NCI-H774 (cell line): ENCODE measurements at places on chromosomes 6 and 20.

DNA sequence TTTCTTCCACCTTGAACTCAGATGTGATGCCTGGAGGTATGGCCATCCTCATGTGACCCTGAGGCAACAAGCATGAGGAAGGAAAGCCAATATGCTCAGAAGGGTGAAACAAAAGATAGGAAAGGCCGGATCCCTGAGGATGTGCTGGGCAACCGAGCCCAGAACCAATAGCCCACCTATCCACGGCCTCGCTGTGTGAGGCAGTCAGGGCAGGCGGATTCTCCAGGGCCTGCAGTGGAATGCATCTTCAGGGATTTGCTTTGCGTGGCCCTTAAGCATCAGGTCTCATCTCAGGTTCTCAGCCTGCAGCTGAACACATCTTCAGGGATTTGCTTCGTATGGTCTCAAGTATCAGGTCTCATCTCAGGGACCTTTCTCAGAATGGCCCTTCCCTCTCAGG is 139.8 kb downstream of the ANKRD60 start:
- DNase-seq = no peak

- no peak for DNase-seq
Measured at GRCh38 chr6:34412643-34413214, 13.1 kb downstream of the RPS10 start.

GRCh38 chr6:53539561-53539960 is 5.3 kb downstream of the GCLC start:
- DNase-seq = no peak

DNA sequence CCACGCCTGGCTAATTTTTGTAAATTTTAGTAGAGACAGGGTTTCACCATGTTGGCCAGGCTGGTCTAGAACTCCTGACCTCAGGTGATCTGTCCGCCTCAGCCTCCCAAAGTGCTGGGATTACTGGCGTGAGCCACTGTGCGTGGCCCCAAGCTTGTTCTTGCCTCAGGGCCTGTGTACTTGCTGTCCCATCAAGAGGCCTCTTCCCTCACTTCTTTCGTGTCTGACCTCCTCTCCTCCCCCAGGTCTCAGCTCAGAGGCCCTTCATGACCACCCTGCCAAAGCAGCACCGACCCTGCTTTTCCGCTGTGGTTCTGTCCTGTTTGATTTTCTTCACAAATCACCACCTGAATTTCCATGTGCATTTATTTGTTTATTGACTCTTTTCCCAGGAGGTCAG is 10.5 kb upstream of the UBE2V1 start:
- DNase-seq = no peak

DNA sequence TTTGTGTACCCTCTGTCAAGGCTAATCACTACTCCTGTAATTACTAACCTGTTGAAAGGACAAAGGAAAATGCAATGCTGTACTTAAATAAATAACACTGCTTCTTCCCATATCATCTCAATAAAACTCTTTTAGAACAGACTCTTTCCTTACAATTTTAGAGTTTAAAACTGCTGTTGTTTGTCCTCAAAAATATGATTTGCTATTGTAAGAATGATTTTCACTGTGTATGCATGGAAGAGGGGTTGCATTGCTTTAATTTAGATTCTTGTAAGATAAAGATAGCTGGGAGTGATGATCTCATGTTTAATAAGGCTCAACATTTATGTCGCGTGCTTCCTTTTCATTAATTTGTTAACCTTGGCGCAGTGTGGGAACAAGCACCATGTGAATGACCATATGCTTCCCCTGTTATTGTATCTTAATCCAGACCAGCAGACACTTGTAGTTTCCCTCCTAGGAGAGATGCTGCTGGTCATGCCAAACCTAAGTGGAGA is 89.8 kb upstream of the ATXN1 start:
- DNase-seq = no peak

DNA sequence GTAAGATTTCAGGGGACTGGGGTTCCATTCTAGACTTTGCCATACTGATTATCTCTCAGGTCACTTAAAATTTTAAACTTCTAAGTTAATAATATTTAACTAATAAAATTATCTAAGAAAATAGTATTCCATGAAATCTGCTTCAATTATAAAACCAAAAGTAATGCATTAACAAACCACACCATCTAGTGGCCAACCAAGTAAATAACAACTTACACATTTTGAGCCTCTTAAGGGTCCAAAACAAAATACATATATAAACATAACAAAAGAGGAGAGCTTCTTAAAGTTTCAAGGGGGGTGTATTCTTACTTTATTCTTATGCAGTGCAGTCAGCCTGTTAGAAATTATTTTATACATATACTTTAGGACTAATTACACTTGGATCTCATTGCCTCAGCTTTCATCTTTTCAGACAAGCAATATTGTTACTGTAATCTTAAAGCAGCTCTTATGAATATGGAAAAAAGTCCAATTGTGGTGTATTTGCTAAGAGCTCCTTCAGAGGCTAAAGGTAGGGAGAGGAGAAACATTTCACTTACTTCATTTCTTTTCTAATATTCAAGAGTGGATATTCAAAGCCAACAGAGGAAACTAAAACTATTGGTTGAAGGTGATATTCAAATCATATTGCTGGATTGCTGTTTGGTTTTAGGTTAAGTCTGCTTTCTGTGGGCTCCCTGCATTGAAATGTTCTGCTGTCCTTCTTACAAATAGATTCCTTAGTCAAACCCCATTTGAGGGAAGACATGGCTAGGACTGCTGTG is 199.7 kb upstream of the SIM1 start:
- peak; percentile 54 for DNase-seq

- no peak for DNase-seq
Measured at GRCh38 chr20:25018425-25018824, 25.9 kb upstream of the APMAP start.

- no peak for DNase-seq
Measured at GRCh38 chr6:103081876-103082630, 1688.5 kb downstream of the GRIK2 start.

GRCh38 chr20:24465730-24466129 is 3.7 kb upstream of the SYNDIG1 start:
- no peak for DNase-seq

GRCh38 chr6:28867086-28867409 is 56.7 kb downstream of the TRIM27 start:
- DNase-seq = no peak

DNA sequence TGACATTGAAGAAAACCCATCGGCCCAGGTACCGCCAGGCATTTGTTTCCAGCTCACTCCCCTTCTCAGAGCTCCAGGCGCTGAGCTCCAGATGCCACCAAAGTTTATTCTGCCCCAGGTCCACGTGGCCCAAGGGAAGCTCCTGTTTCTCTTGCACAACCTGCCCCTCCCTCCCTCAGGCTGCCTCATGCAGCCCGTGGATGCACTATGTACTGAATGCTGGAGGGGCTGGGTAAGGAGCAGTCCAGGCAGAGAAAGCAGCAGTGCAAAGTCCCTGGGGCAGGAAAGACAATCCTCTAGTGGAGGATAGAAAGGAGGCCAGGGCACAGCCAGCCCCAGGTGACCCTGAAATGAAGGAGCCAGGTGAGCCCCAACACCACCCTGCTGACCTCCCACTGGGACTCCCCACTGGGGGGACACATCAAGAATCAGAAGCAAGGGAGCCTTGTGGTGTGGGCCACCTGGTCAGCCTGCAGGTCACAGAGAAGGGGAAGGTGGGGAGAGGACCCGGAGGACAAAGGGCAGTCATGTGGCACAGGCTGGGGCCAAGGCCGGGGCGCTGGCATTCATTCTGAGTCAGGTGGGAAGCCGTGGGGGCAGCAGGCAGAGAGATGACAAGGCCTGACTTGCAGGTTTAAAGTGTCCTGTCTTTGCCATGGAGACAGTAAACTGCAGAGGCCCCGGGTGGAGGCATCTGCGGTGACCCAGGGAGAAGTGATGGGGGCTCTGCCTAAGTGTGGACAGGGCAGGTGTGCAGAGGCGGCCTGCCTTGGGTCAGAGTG is 230.1 kb downstream of the PREX1 start:
- DNase-seq = no peak

DNA sequence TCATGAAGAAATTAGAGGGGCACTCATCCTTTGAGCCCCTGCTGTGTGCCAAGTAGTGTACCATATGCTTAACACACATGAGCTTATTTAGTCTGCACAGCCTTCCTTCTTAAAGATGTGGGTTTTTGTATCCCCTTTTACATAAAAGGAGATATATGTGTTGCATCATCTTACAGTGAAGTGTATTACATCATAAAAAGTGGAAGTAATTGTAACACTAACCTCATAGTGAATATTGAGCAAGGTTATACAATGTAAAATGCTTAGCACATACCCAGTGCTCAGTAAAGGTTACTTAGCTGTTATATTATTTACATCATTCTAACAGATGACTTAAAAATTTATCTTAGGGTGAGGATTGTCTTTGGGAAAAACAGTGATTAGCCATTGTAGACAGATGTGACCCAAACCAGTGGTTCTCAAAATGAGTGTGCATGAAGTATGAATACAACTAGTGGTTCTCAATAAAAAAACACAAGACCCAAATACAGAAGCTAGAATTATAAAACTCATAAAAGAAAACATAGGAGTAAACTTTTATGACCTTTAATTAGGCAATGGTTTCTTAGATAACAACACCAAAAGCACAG is 3.8 kb upstream of the PIGU start:
- no peak for DNase-seq

- no peak for DNase-seq
Measured at GRCh38 chr6:162681447-162681846, 46.1 kb downstream of the PRKN start.

GRCh38 chr6:122548820-122549219 is 61.4 kb upstream of the PKIB start:
- no peak for DNase-seq

DNA sequence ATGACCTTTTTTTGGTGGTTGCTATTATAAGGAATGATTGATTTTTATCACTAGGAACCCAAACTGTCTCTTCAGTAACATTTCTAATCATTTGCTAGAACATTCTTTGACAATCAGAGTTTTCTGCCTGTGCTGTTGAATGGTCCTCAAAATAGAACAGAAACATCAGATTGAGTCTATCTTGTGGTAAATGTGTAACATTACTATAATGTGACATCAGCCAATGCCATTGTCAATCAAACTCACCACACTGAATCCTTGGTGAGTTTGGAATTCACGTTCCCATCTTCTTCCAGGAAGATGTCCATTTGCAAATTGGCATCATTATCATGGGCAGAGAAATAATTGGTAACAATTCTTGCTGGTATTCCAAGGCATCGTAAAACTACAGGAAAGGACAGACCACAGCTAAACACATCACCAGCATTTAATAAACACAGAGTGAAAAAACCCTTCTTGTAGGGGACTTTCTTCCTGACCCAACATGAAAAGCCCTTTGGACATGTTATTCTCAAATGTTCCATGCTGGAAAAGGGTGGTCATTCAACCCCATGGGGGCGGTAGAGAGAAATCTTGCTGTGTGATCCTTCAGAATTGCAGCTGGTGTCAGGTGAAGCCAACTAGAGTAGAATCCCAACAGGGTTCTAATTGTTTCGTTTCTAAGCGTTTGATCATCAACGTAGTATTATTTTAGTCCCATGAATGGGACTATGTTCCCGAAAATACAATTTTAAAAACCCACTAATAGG is 98.5 kb downstream of the F13A1 start:
- no peak for DNase-seq

DNA sequence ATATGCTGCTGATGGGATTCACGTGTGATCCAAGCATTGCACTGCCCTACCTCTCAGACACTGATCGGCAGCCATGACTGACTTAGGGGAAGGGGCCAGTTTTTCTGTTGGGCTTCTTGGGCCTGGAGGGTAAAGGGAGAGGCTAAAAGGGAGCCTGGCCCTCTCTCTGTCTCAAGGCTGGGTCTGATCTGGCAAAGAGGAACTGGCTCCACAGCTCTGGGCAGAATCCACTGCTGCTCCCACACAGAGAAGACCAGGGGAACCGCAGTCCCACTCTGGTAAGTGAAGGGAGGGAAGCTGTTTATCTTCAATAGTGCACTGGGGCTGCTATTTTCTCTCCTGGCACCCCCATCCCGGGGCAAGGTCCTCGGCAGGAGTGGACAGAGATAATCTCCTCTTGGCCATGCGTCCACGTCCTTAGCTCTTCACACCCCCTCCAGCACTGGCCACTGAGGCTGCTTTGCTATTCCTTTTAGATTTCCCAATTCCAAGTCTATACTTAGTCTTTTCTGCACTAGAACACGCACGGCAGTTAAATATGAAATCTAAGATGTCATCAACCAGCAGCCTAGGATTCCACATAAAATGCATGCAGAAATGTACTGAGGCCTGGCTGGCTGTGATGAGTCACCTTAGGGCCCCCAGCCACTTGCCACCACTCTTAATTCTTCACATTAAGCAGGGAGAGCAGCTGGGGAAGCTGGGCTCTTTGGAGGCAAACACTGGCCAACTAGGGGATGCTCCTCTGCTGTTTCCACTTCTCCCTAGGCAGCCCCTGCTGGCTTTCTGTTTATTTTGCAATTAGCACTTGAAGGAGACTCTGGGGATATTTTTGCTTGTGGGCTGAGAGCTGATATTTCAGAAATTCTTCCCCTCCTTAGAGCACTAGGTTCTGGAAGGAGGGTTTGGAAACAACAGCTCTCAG is 87.8 kb upstream of the ARMC2 start:
- no peak for DNase-seq

DNA sequence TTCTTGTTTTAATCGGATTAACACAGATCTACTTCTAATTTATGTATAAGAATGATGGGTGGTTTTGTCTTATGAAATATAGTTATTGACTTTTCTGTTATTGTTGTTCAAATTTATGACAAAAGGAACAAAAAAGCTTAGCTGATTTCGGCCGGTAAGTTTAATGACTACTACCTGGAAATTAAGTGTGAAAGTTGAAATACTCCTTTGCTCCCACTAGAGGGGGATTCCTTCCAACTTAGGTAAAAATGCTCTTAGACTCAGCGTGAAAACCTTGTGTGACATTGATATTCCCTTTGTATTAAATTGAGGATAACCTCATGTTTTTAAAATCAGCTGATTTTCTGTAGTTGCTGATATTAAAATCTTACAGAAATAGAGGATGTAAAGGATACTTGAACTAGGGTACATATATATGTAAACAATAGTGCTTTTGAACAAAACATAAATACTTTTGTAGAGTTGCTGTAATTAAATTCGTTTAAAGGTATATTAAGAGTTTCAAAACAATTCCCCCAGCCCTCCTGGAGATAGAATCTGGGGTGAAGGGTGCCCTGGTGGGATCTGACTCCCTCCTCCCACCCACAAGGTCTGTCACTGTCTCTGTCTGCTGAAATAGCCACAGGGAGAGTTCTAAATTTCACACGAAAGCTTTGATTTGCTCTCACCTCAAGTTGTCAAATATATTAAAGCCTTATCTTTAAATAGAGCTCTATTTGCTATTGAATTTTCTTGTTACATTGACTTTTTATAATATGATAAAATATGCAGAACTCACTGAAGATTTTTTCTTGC is 257.5 kb downstream of the ARID1B start:
- peak; percentile 40 for DNase-seq

- no peak for DNase-seq
Measured at GRCh38 chr6:13980534-13980933, 55.8 kb downstream of the RNF182 start.
